ENCODE measurements at places on chromosomes 12 and 14.

DNA sequence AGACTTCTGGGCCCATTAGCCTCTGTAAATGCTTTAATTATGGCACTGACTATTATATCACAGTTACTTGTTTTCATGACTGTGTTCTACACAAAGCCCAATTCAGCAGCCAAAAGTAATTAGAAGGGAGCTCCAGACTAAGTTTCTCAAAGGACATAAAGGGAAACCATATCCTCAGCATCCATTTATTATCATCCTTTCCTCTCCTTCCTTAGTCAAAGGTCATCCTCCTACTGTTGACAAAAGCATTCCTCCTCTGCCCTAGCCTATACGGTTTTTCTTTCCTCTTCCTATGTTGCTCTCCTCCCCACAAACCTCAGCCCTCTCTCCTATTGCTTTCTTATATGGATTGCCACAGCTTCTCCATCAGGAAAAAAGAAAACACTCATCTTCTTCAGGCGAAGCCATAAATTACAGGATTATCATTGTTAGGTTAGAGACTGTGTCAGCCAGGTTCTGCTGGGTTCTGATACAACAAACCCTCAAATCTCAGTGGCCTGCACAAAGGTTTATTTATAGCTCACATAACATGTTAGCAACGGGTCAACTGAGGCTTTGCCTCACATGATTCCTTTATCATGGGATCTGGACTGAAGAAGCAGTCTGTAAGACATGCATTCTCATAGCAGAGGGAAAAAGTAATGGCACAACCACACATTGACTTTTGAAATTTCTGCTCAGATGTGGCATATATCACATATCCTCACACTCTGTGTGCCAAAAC lies 207.2 kb downstream of the SLC5A8 start:
- DNase-seq: no peak

DNA sequence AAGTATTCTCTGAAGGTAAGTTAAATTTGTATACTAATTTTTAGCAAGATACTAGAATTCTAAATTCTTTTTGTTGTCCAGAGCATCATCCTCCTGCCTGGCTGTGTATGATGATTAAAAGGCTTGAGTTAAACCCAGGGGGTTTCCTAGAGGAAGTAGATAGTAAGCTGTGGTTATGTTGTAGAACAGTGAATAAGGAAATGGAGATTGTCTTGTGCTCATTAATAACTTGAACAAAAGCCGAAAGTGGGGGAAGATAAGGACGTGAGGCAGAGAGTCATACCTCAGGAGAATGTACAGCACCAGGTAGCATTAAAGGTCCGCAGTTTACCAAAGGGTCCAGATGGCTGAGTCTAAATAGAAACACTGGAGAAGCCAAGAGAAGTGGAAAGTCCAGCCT lies 42.0 kb downstream of the CKB start:
- DNase-seq: no peak

GRCh38 chr14:27184427-27184826 lies 586.6 kb upstream of the NOVA1 start:
- no peak for DNase-seq

DNA sequence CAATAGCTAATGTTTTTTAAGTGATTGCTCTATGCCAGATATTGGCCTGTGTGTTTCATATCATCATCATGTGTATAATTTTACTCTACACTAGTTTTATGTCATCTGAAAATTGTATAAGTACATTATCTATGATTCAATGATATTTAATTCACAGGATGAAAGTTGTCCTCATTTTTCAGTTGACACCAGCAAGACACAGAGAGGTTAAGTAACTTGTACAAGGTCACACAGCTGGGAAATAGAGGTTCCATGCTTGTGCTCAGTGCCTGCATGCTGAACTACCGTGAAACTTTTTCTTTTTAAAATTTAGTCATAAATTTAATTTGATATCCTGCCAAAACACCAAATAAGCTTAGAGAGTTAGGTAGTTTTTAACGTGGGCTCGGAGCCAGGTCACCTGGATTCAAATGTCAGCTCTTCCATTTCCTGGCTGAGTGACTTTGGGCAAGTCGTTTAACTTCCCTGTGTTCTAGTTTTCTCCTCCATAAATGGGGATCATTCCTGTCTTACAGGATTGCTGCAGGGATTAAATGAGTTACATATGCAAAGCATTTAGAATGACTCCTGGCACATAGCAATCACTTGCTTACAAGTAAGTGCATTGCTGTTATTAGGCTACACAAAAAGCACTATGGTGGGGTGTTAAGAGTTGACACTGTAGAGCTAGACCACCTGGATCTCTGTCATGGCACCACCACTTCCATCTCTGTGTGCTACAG lies 183.9 kb downstream of the ETV6 start:
- DNase-seq: no peak

DNA sequence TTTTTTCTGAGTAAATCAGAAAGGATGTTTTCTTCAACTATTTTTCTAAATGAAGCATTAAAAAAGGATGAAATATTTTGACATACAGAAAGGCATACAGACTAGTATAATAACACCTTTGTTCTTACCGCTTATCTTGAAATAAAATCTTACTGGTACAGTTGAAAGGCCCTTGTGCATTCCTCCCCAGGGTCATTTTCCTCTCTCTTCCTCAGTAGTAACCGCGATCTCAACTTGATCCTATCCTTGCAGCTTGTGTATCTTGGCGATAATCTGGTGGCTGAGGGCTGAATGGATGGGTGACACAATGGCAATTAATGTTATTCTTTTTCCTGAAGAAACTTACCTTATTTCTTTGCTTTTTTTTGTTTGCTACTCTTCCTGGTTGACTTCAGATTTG lies 18.5 kb downstream of the GAS2L3 start:
- no peak for DNase-seq

DNA sequence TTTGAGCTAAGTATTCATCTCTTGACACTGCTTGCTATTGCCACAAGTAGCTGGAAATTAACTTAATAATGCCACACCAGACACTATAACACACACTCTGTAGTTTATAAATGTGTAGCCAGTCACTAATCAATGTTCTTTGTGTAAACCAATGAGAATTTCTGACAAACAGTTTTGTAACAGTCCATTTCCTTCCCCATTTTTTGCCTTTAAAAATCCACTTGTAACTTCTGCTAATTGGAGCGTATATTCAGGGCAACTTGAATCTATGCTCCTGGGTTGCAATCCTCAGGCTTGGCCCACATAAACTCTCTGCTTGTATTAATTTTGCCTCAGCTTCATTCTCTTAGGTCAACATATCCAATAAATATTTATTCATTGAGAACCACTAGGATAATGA lies 125.0 kb upstream of the DHRS4 start:
- DNase-seq: no peak

GRCh38 chr12:14949631-14950030 lies 11.3 kb upstream of the ERP27 start:
- DNase-seq: no peak

GRCh38 chr12:110599334-110599733 lies 14.6 kb upstream of the TCTN1 start:
- no peak for DNase-seq

DNA sequence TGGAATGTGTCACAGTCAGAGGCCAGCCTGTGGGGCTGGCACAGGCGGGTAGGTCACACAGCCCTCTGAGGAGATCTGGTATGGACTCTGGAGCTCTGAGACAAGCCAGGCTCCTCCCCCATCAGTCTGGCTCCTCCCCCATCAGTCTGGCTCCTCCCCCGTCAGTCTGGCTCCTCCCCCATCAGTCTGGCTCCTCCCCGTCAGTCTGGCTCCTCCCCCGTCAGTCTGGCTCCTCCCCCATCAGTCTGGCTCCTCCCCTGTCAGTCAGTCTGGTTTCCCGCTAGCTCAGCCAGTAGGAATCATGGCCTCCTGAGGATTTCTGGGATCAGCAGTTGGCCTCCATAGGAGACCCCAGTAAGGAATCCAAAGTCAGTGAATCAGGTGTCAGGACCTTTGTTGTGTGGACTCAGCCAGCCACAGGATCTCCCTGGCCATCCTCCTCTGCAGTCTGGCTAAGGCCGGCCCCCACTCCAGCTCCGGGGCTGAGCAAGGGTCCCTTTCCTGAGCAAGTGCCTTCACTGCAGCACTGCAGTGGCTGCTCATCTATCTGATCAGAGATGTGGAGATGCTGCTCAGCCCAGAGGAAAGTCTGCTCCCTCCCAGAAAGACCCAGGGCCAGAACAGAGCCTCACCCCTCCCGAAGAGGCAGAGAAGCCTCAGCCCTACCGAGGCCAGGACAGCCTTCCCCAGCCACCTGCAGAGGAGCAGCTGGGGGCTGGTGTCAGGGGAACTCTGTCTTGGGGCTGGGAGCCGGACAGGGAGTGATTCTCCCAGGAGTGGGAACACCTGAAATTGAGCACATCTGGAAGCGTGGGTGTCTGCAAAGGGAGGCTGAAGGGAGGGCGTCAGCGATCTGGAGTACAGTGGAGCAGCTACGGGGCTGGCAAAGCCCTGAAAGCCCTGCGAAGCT lies 35.7 kb downstream of the IQSEC3 start:
- DNase-seq: no peak

- no peak for DNase-seq
Observed at GRCh38 chr14:31961896-31962295, 115.2 kb upstream of the ARHGAP5 start.

DNA sequence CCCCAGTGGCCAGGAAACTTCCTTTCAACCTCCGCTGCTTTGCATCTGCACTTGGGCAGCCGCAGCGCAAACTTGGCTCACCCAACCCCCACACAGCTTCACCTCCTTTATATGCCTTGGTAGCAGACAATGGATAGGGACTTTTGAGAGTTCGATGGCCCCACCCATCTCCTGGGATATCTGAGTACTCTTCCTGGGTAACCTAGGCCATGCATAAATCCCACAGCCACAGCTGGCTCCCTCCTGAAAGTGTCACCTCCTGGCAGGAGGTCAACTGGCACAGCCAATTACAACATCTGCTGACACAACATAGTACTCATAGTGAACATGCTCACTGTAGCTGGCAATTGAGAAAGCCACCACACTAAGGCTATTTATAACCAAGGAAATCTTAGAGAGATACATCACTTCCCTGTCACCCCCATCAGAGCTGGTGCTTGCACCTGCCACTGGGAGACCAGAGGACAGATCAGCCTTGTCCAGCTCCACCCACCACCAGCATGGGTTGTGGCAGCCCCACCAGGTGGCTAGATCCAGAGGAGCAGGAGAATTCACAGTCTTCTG lies 410.0 kb downstream of the SYT1 start:
- no peak for DNase-seq

DNA sequence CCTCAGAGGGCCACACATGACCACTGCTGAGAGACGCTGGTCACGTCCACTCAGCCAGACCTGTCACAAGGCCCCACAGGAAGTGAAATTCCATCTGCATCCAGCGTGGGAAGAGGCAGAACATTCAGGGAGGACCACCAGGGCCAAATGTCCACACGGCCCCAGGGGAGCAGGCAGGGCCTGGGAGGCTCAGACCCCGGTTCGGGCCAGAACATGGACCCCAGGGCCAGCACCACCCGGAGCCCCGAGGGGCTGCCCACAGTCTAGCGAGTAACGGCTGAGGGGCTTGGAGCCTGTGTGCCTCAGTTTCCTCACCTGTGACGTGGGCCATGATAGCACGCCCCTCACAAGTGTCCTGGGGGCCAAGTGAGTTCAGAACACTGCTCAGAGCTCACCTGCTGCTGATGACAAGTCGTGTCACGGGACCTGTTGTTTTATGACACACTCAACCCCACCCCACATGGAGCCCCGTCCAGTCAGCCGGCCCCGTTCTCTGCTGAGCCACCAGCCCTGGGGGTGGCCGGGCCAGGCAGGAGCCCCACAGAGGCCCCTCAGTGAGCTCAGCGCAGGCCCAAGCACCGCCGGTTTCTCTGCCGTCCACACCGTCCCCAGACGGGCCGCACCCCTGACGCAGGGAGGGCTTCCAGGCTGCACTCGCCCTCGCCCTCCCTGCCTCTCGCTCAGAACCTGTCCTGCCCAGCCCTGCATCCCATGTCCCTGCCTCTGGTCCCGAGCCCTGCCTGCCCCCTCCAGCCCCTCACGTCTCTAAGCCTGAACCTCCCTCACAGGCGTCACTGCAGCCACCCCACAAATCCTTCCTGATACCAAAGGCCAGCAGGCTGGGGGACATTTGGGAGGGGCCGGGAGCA lies 79.5 kb upstream of the GALNT9 start:
- DNase-seq: no peak
